ENCODE measurements at places on chromosomes 2 and 18. TPM values are rescaled to one million over a fixed set of nuclear protein-coding genes. Genes with fewer than 3 reads are reported as not detected.

- DNase-seq, result no peak
Measured at GRCh38 chr2:239788576-239789098, 236.5 kb downstream of the NDUFA10 start.

Gene CTAGE1
- not detected for polyA plus RNA-seq

- no peak for DNase-seq
Measured at GRCh38 chr18:49343179-49343578, 117.3 kb downstream of the DYM start.

- DNase-seq, result no peak
Measured at GRCh38 chr2:31945572-31945935, 65.3 kb downstream of the MEMO1 start.

Gene NT5DC4
- not detected for polyA plus RNA-seq

DNA sequence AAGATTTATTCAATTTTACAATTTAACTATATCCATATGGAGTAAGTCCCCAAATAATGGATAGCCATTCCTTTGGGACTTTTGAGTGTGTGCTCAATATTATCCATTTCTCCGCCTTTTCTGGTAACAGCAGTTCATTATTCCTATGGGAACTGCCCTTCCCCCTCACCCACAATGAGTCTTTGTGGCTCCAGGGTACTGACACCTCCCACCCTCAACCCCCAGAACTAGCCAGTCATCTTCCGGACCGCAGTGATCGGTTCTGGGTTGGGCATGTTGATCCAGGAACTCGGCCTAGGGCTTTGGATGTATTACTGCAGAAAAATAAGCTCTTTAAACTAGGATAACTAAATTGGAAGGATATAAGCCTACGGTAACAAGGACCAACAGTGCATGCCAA, 45.4 kb upstream of the CCDC150 start:
- DNase-seq, result no peak

DNA sequence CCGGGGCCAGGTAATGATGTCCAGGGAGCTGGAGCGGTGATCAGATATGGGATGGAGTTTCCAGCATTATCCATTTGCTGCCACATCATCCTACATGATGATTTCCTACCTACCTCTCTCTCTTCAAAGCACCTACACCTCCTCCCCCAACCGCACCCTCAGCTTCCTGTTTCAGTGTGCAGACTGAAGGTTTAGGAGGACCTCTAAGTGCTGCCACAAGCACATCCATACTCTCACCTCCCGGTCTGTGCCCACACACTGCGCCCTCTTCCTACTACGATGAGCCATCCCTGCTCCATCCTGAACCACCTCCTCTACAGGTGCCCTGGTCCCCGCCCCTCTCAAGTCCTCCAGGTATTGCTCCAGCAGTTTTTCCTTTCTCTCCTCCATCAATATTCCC, 123.7 kb downstream of the ALPK2 start:
- no peak for DNase-seq

DNA sequence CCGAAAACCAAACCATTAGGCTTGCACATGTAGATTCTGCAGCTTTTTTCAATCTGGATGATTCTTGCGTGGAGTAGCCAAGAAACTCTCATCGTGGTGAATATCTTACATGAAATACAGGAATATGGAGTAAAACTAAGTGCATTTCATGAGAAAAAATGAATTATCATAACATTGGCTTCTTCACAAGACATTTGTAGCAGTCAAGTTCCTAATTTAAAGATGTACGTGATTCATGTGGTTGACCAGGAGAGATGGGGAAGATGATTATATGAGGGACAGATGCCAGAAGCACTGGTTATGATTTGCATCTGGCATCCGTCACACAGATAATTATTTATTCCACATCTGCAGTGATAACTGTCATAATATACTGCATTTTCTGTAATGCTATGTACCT, 90.4 kb downstream of the ANTXR1 start:
- DNase-seq, result peak; percentile 43

Gene RIT2
- not detected for polyA plus RNA-seq

Gene TMEM17
- 2.6 TPM for polyA plus RNA-seq

- no peak for DNase-seq
Measured at GRCh38 chr2:9312591-9312990, 106.0 kb downstream of the ASAP2 start.

DNA sequence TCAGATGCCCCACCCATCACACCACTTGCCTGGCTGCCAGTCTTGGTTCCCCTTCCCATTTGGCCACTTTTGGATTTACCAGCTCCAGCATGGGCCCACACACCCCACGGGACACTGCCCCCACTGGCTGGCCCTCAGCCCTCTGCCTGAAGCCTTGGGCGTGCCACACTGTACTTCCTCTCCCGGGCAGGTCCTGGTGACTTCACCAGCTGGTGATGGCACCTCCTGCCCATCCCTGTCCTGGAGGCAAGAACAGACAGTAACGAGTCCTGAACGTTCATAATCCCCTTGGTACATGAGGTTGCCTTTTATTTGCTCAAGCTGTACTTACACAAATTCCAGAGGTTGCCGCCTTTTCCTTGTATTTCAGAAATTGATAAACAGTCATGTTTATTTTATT, 81.1 kb downstream of the TMEM17 start:
- DNase-seq, result no peak
